ENCODE measurements at places on chromosomes 11 and 22.

- DNase-seq, result no peak
These were observed 15.7 kb downstream of the SLC5A1 start for GRCh38 chr22:32058656-32059260.

DNA sequence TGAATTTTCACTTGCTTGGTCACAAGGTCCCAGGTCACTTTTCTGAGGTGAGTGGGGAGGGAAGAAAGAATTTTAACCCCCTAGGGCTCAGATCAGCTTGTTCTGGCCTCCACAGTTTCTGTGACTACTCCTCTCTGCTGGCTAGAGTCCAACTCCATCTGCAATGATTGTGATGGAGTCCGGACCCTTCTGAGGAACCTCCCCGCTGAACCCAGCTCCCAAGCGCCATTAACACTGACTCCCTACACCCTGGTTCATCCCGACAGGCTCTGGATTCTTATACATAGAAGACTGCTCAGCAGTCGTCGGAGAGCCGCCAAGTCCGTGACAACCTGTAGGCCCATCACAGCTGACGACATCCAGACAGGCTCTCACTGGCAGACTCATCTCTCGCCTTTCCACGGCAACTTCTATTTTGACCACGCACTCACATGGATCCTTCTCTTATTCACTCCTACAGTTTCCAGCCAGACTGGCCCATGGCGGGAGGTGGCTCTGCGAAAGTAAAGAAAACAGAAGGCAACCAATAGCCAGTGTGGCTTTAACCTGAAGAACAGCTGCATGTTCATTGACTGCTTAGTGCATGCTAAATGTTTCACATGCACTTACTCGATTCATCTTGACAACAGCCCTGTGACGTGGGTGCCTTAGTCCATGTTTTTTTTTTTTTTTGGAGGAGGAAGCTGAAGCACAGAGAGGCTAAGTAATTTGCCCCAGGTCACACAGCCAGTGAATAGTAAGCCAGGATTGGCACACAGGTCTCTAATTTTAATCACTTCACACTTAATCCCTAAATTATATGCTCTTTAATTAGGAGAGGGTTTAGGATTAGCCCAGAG, 68.0 kb upstream of the PRDM11 start:
- peak; percentile 6 for DNase-seq

DNA sequence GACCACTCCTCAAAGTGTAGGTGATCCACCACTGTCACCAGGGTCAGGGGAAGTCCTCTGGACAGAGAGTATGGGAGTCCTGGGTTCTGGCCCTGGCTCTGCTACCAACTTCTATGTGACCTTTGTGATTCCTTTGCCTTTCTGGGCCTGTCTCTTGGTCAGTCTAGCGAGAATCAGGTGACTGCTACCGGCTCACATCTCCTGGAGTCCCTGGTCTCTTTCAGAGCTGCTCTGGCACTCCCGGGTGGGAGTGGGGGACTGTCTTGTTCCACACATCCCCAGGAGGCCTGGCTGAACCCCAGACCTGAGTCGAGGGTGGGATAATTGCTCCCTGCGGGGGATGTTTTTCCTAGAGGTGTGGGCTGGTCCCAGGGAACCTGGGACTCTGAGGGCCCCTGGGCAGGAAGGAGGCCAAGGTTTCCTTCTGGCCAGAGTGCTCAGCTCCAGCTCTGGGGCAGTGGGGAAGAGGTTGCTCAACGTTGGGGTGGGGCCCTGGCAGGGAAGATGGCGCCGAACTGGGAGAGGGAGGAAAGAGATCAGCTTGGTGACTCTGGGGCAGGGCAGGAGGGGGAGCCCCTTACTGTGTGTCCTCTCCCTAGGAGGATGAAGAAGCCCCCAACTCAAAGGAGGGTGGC, 2.1 kb downstream of the SOX10 start:
- no peak for DNase-seq

GRCh38 chr11:61020551-61021235, 49.2 kb downstream of the CD6 start:
- DNase-seq, result no peak

- DNase-seq, result no peak
These were observed 43.8 kb upstream of the LARGE1 start for GRCh38 chr22:33964121-33964520.

DNA sequence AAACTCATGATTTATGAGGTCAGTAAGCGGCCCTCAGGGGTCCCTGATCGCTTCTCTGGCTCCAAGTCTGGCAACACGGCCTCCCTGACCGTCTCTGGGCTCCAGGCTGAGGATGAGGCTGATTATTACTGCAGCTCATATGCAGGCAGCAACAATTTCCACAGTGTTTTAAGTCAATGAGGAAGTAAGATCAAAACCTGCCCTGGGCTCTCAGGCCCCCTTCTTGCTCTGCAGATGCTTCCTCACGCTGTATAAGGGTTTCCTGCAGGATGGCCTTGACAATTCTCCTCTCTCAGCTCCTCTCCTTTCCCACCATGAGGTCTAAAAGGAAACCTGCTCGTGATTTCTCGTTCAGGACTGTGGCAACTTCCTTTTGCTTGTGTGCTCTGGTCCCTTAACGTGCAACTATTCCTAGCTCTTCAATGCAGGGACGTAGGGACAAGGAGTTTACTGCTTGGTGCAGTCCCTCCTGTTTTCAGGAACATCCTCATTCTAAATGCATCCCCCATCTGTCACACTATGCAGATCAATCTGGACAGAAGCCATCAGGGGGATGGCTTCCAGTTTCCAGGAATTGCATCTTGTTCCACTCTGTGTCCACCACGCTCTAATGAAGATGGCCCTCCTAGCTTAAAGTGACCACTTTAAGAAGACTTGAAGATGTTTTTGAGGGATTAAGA, 64.3 kb upstream of the IGLL5 start:
- peak; percentile 54 for DNase-seq

- DNase-seq, result no peak
These were observed at the start of gene OR5AP2 for GRCh38 chr11:56642339-56642738. OR5AP2 (minus strand) TSS chr11:56642439; CDS start chr11:56642439, 0 bp downstream.

DNA sequence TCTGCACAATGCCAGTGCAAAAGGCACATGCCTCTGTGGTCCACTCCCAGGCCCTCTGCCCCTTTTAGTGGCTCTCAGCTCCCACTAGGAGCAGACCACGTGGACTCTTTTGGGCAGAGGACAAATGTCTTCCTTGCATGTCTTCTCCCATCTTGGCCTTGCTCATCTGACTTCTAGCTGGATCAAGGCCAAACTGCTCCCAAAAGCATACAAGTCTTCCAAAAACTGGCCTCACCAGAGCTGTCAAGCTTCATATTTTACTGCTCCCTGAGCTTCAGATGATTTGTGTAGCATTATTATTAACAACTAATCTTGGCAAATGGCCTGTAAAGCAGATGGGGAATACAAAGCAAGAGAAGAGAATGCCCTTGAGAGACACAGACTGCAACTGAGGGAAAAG, 6.9 kb downstream of the SMPD1 start:
- DNase-seq, result no peak

DNA sequence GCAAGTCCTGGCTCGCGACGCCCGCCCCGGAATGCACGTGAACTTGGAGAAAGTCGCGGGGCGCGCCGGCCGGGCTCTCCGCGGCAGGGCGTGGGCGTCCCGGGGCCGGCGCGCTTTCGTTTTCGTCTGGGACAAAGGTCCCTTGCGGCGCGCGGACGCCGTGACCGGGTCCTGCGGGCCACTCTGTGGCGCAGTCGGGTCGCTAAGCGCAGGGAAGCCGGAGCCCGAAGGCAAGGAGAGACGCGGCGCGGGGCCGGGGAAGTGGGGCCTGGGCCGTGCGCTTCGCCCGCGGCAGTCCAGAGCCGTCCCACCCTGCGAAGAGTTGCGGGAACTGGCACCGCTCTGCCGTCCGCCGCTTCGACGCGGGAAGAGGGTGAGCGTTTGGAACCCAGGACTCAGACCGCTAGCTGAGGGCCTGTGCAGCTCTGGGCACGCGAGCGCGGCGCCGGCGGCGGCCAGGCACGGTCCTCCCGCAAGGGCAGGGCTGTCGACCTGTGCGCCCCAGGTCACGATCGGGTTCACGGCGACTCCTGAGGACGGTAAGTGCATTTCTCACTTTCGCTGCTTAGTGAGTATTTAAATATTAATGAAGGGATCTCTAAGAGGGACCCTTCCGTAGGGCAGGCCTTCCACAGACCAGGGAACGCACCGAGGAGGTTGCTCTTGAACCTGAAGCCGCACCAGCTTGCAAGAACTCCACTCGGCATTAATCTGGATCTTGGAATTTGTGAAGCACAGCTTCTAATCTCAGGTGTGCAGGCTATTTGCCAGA, 78.0 kb upstream of the PPARA start:
- peak; percentile 94 for DNase-seq

DNA sequence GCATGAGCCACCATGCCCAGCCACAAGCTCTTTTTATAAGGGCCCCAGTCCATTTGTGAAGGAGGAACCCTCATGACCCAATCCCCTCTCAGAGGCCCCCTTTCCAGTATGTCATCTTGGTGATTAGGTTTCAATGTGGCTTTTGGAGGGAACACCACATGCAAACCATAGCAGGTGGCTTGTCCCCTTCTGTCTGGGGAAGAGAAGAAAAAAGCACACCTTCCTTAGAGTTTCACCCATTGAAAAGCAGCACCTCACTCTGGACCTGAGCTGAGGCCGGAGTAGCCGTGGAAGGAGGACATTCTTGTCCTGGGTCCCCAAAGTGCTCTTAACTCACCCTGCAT, 25.4 kb downstream of the NEAT1 start:
- no peak for DNase-seq

GRCh38 chr22:22702237-22703202, 58.1 kb downstream of the GGTLC2 start:
- peak; percentile 49 for DNase-seq

GRCh38 chr11:102139081-102139498, 28.8 kb downstream of the YAP1 start:
- no peak for DNase-seq

GRCh38 chr11:125262194-125262829, 97.8 kb downstream of the PKNOX2 start:
- no peak for DNase-seq

GRCh38 chr22:32701034-32701433, 100.5 kb upstream of the TIMP3 start:
- DNase-seq, result no peak

- no peak for DNase-seq
These were observed 34.1 kb upstream of the ME3 start for GRCh38 chr11:86706338-86707131.

- no peak for DNase-seq
These were observed 410.3 kb downstream of the MN1 start for GRCh38 chr22:27391092-27391770.

DNA sequence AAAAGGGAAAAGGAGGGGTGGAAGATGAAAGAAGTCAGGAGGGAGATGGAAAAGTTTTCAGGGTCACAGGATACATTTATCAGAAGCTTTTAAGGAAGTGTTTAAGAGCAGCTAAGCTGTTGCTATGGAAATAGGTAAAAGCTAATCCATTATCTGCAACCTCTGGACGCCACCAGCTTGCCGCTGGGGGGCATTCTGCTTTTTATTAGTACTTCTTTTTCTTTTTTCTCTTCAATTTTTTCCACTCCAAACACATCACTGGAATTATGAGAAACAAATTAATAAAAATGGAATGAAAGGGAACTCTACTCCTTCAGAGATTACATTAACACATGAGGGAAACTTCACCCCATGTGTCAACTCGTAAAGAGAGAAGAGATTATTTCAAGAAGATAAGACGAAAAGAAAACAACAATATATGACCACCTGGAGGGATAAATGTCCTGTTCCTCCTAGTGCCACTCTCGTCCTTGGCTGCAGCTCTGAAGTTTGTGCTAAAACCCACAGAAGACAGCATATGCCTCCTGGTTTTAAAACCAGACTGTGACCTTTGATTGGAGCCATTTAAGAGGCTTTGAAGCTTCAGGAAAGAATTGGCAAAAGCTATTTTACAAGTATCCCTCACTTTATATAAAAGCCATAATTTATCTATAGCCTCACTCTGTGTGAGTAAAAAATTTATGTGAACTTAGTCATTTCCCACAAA, 972.8 kb downstream of the OPCML start:
- DNase-seq, result no peak

GRCh38 chr11:76604081-76604625, 66.4 kb downstream of the LRRC32 start:
- no peak for DNase-seq

GRCh38 chr11:33266393-33267215, 9.4 kb downstream of the HIPK3 start:
- DNase-seq, result peak; percentile 59

- DNase-seq, result no peak
These were observed 9.6 kb upstream of the BIRC3 start for GRCh38 chr11:102307727-102308038.

DNA sequence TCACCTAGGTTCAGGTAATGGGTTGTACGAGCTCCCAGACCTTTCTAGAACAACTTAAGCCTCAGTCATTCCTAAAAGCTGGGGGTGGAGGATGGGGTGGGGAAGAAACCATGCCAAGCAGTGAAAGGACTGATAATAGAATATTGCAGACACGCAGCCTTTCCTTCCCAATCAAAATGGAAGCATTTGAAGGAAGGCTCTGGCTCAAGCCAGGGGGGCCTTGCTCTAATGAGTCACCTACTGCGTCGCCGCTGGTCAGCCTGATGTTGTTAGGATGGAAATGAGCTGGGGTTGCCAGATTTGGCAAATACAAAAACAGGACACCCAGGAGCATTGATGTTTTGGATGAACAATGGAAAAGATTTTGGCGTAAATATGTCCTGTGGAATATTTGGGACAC, 6.2 kb downstream of the SYT12 start:
- DNase-seq, result no peak

DNA sequence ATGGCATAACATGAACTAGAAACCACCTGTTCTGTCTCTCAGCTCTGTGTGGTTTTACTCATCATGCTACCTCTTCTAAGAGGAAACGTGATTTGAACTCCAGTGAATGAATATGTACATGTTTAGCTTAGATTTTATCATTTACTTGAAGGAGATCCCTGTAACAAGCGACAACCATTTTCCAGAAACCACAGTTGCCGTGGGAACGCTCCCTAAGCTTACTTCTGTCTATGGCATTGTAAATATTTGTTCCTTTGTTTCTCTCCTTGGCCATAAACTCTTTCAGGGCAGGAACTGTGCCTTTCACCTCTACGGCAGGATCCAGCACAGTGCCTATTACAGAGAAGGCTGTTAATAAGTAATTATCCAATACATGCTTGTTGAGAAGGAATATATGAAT, 17.1 kb upstream of the TPH1 start:
- DNase-seq, result no peak

- DNase-seq, result peak; percentile 92
These were observed 10.5 kb downstream of the TOLLIP start for GRCh38 chr11:1298695-1299492.

GRCh38 chr11:126262216-126262615, 6.5 kb downstream of the SRPRA start:
- DNase-seq, result no peak

DNA sequence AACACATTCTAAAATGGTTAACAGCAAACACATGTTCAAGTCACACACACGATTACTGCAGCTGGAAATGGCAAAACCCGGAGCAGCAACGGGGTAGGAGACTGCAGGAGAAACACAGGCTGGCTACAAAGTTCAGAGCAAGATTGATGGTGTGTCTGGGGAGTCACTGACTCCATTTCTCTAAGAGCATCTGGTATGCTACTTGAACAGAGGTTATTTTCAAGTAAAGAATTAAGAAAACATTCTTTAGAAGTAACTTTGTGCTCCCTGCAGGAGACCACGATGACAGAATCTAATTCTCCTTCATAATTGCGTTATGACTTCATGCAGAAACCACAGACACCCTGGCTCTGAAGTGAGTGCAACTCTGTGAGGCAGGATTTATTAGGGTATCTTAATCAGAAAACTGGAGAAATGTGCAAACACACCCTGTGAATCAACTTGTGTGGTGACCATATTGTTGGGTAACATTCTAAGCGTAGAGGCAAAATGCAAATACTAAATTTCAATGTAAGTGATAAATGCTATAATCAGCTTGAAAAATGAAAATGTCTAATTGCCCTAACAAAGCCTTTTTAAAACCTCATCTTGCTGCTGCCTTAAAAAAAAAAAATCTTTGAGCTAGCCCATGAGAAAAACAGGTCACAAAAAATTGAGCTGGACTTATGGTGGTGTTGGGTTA, 303.0 kb downstream of the CADM1 start:
- no peak for DNase-seq

All from suppressor macrophage (primary cell).